ENCODE measurements at places on chromosomes 7 and 10.

DNA sequence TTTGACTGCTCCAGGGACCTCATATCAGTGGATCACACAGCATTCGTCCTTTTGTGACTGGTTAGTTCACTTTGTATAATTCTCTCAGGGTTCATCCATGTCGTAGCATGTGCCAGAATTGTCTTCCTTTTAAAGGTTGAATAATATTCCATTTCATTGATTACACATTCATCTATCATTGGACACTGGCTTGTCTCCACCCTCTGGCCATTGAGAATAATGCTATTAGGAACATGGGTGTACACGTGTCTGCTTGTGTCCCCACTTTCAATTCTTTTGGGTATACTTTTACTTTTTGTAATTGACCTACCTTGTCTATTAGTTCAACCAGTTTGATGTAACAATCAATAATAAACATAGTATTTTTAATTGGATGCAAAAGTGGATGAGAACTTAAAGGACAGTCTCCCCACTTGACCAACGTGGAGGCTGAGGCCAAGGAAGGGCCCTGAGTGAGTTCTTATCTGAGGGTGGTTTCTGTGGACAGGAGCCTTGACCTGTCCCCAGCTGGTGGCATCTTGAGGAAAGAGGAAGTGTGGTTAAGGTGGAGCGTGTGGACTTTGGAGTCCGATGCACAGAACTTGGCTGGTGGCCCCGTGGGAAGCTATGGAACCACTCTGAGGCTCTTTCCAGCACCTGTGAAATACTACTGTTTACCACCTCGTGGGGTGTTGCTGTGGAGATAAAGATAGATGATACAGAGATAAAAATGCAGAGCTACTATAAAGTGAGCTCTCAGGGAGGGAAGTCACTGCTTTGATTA is 16.6 kb downstream of the WDFY4 start:
- no peak for DNase-seq

DNA sequence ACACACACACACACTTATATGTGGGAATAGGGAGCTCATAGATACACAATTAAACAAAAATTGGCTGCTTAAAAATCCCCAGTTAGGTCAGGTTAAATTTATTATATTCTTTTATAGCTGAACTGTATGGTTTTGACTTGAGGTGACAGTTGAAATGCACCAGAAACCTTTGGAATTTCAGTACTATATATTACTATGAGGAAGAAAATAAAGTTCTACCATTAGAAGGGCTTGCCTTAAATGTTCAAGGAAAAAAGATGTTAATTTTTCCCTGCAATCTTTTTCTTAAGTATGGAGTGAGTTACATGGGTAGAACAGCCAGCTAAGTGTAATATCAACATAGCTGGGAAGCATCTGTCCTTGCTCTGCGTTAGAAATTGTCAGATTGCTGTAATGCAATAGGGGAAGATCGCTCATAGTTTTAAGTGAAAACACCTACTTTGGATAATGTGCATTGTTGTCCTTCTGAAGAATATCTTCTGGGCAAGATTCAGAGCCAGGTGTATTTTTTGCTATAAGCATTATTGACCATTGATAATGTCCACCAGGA is 415.8 kb upstream of the MKI67 start:
- no peak for DNase-seq

GRCh38 chr10:66783316-66783715 is 142.5 kb upstream of the LRRTM3 start:
- DNase-seq, result no peak

DNA sequence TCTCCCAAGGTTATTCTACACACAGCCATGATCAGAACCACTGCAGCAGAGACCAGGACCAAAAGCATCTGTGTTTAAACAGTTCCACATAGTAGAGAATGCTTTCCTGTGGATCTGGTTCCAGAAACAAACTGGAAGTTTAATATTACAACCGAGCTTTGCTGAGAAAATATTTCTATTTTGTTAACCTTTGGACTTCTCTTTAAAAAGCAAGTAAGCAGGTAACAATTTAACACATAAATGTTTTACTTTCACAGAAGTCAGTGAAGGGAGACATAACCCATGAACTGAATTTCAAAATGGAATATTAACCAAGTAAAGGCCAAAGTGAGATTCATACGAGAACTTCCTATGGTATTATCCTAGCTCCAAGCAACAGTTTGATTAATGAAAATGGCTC is 98.6 kb upstream of the PHYHIPL start:
- no peak for DNase-seq

DNA sequence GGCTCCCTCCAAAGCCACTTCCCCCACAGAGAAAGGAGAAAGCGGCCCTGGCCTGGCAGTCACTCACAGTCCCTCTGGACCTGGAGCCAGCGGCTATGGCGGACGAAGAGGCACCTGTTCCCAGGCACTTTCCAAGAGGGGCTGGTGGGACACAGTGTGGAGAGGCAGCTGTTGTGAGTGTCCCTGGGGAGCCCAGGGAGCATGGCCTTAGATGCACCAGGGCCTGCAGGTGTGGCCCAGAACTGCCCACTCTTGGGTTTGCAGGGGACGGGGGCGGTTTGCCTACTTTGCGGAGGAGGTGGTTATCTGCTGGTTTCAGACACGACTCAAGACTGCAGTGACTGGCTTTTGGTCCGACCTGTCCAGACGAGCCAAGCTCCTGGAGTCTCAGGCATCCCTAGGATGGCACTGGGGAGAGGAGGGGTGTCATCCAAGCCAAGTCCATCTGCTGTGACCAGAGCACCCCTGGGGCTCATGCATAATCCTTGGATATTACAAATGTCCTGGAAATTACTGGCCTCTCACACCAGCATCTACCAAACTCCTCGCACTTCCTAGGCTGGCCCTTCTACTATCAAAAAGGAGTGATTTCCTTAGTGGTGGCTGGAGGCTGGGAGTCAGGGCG is 18.4 kb downstream of the CTBP2 start:
- DNase-seq, result no peak

GRCh38 chr10:22626784-22627183 is 87.6 kb downstream of the PIP4K2A start:
- no peak for DNase-seq

DNA sequence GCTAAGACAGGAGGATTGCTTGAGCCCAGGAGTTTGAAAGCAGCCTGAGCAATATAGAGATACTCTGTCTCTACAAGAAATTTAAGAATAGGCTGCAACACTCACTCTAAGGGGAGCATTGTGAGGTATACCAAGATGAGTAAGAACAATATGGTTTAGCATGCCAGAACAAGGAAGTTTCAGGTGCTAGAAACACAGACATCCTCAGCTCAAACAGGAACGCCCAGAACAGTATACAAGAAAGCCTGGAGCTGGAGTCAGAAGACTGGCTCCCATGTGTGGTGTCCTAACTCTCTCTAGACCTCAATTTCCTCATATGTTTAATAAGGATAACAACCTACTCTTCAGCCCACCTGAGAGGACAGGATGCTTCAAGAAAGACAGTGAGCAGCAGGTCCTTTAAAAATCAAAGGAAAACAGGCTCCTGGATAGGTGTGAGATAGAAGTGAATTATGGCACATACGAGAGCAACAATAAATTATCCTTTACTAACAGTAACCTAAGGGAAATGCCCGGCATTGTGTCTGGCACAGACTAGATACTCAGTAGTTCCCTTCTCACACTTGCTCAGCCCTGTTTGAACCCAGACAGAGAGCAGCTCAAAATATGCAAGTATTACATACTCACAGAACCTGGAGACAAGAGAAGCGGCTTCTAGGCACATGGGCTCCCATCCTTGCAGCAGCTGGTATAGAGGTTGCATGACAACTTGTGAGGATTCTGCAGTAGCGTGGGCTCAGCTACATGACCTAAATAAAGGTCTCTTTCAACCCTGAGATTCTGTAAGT is 45.4 kb downstream of the KAT6B start:
- DNase-seq, result no peak

GRCh38 chr10:69472142-69472541 is 20.9 kb downstream of the TSPAN15 start:
- DNase-seq, result no peak

DNA sequence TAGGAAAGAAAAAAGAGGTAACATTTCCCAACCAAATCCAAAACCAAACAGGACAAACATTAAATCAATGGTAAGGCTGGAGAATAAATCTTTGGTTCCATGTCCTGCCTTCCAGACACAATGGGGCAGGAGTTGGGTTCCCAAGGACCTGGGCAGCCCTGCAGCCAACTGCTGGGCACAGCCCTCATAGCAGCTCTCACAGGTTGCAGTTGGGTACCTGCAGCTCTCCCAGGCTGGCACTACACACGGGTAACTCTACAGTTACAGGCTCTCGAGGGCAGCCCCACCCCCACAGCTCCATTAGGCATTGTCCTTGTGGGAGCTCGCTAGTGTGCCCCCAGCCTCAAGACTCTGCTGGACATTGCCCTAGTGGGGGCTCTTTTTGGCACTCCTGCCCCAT is 7.5 kb downstream of the GRB10 start:
- no peak for DNase-seq

- no peak for DNase-seq
Observed at GRCh38 chr7:30206491-30206890, 71.7 kb downstream of the MTURN start.

DNA sequence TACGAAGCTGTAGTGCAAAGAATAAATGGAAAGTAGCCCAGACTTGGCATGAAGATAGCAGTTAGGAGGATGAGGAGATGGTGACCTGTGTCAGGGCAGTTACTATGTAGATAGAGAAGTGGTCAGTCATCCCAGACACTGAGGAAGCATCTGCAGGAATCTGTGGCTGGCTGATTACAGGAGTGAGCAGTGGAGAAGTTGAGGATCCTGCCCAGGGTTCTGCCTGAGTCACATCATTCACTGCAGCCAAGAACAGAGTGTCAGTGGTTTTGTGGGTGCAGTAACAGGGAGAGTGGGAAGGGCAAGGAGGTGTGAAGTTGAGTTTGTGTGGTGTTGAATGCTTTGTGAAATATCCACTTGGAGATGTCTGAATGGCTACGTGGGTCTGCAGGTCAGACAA is 676.4 kb upstream of the NRP1 start:
- no peak for DNase-seq

- DNase-seq, result no peak
Observed at GRCh38 chr7:30925913-30926312, 14.3 kb downstream of the AQP1 start.

GRCh38 chr10:36556468-36556867 is 568.9 kb upstream of the ANKRD30A start:
- no peak for DNase-seq

DNA sequence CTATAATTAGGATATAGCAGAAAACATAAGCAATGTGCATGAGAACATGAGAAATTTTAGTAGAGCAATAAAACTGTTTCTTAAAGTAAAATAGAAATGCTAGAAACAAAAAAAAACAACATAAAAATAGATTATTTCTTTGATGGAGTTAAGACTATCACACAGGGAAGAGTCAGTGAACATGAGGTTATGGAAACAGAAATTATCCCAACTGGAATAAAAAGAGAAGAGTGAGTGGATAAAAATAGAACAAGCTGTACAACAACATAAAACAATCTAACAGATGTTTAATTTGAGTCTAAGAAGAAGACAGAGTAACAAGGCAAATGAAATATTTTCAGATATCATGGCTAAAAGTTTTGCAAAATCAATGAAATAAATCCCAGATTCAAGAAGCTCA is 7.5 kb upstream of the OR6B1 start:
- DNase-seq, result no peak
